ENCODE measurements at places on chromosomes 12 and 14.

GRCh38 chr12:1702713-1703112, 11.8 kb downstream of the ADIPOR2 start:
- no peak for DNase-seq

DNA sequence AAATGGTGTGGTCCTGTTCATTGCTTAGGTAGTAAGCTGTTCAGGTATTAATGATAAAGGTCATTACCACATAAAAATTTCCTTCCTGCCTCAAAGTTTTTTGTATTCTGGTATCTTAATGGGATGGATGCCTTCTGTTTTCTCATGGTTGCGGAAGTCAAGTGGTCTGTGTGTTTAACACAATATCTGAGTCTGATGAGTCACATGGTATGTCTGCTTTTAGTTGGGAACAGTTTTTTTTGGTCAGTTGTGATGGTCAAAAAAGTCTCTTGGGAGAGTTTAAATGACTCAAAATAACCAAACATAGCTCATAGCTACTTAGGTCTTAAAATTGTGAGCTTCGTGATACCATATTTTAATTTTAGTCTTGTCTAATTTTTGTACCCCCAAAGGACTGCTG, 40.7 kb downstream of the STK38L start:
- DNase-seq = no peak

DNA sequence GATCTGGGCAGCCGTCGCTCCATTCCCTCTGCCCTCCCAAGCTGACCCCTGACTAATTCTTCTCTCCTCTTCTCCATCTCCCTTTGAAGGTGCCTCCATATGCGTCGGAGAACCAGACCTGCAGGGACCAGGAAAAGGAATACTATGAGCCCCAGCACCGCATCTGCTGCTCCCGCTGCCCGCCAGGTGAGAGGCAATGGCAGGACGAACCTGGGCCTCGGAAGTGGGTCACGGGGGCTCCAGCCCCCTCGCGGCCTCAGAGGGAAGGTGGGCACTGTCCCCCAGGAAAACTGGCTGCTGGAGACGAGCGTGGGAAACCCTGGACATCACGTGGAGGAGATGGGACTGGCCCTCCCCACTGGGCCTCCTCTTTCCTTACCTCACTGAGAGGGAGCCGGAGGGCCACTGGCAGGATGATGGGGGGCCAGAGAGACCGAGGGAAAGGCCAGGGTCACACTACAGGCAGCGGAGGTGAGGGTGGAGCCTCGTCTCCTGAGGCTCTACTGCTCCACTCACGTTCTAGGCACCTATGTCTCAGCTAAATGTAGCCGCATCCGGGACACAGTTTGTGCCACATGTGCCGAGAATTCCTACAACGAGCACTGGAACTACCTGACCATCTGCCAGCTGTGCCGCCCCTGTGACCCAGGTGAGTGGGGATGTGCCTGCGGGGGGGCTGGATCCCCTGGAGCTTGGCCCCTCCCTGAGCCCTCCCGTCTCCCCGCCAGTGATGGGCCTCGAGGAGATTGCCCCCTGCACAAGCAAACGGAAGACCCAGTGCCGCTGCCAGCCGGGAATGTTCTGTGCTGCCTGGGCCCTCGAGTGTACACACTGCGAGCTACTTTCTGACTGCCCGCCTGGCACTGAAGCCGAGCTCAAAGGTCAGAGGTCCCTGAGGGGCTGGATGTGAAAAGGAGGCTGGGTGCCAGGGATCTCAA, 806 bp downstream of the LTBR start:
- DNase-seq = no peak

DNA sequence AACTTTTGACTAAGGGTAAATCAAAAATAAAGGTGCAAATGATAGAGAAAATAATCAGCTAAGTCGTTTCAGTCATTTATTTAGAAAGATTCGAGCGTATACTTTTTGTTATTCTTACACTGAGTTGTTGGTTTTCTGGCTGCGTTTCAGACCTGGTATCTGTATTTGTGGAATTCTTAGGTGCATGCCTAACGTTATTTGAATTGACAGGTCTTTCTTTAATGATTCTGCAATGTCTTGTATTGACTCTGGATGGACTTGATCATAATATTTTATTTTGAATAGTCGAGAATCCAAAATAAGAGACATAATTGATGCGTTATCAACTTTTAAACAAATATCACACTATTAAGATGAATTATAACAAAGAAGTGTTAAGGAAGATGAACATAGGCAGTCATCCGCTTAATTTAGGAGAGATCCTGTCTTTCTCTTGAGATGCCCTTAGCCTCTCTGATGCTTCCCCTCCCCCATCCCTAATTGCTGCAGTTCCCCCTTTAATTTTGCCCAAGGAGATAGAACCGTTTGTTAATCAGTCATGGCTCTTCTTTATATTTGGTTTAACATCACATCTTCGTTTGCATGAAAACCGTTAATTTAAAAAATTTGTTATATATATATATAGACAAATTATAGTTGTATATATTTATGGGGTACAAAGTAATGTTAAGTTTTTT, 1.8 kb downstream of the ALX1 start:
- DNase-seq = peak; percentile 4

DNA sequence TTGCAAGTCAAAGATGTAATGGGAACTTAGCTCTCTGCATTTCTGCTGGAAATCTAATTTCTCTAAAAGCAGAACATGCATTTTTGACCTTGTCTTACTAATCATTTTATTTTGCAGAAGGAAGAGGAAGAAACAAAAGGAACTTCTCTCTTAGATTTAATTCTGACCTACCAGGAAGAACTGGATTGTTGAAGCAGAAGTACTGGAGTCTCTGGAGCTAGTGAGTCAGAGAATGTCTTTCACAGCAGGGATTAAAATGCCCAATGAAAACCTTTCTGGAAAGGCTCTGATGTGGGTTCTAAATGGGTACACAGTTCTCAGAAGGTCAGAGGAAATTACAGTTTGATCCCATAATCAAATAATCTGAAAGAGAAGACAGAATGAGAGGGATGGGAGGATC, 70.8 kb upstream of the GNG2 start:
- no peak for DNase-seq

- DNase-seq = peak; percentile 57
These were observed 113.0 kb downstream of the UNC79 start for GRCh38 chr14:93543766-93544165.

DNA sequence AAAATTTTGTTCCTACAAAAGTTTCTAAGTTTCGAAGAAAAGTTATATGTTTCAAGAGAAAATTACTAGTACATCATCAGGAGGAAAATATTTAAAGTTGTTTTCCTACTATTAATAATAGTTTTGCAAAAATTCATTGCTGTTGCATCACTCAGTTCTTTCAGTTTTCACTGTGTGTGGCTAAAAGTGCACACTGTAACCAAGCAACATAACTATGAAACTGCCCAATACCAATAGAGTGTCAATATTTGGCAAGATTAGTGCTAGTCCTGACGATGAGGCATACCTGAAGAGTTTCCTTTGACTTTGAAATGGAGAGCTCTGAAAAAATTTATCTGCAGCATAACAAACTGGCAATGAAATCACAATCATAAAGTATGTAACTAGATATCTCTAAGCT, 194.3 kb downstream of the CPNE8 start:
- no peak for DNase-seq

- DNase-seq = no peak
These were observed 105.1 kb downstream of the NDUFA12 start for GRCh38 chr12:94898388-94898787.
